ENCODE measurements at places on chromosomes 12 and 14.

GRCh38 chr14:67746927-67747326 lies 45.2 kb downstream of the RDH12 start:
- peaks cover 26% of the 10 kb centered on the region for H3K36me3 ChIP-seq
- no peaks in the 10 kb centered on the region for H3K27me3 ChIP-seq
- no peaks in the 10 kb centered on the region for H3K4me1 ChIP-seq
- no peak for DNase-seq
- no peak overlapping the region for H3K4me3 ChIP-seq

DNA sequence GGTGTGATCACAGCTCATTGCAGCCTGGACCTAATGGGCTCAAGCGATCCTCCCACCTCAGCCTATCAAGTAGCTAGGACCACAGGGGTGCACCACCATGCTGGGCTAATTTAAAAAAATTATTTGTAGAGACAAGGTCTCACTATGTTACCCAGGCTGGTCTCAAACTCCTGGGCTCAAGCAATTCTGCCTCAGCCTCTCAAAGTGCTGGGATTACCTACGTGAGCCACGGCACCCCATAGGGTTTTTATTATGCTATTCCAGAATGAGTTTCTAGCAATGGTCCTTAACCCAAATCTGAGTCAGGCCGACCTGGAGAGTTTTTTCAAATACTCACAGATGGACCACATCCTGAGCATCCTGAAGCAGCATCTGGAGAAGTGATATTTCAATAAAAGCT lies 159.8 kb downstream of the CPNE8 start:
- no peaks in the 10 kb centered on the region for H3K27me3 ChIP-seq
- no peak for DNase-seq
- H3K27ac ChIP-seq, result no peak overlapping the region
- no peaks in the 10 kb centered on the region for H3K4me1 ChIP-seq

- H3K27me3 ChIP-seq, result no peaks in the 10 kb centered on the region
- H3K36me3 ChIP-seq, result peaks cover 8% of the 10 kb centered on the region
- no peak for DNase-seq
- H3K4me3 ChIP-seq, result no peak overlapping the region
Measured at GRCh38 chr12:113875691-113876090, 90.4 kb downstream of the RBM19 start.

GRCh38 chr12:4535092-4535491 lies 3.6 kb upstream of the RAD51AP1 start:
- peaks cover 22% of the 10 kb centered on the region for H3K36me3 ChIP-seq
- H3K4me3 ChIP-seq, result no peak overlapping the region
- peaks cover 19% of the 10 kb centered on the region for H3K4me1 ChIP-seq
- no peaks in the 10 kb centered on the region for H3K27me3 ChIP-seq
- no peak for DNase-seq

DNA sequence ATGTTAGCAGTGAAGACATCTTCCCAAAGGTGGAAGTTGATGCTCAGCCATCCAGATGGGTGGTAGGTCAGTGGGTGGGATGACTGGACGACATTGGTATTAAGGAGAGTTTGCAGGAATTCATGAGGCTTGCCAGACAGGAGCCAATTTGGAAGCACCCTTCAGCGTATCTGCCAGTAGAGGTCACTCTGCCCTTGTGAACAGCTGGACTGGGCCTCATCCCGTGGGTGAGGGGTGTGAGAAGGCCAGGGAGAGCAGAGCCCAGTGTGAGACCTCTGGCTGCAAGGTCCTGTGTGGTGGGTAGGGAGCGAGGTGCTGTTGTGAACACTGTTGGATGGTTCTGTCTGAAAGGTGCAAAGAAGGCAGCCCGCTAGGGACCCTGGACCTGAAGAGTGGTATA lies 37.7 kb downstream of the SLC5A8 start:
- H3K27me3 ChIP-seq, result peaks cover 8% of the 10 kb centered on the region
- H3K27ac ChIP-seq, result no peak overlapping the region
- no peaks in the 10 kb centered on the region for H3K4me1 ChIP-seq
- H3K36me3 ChIP-seq, result no peaks in the 10 kb centered on the region
- H3K4me3 ChIP-seq, result no peak overlapping the region

DNA sequence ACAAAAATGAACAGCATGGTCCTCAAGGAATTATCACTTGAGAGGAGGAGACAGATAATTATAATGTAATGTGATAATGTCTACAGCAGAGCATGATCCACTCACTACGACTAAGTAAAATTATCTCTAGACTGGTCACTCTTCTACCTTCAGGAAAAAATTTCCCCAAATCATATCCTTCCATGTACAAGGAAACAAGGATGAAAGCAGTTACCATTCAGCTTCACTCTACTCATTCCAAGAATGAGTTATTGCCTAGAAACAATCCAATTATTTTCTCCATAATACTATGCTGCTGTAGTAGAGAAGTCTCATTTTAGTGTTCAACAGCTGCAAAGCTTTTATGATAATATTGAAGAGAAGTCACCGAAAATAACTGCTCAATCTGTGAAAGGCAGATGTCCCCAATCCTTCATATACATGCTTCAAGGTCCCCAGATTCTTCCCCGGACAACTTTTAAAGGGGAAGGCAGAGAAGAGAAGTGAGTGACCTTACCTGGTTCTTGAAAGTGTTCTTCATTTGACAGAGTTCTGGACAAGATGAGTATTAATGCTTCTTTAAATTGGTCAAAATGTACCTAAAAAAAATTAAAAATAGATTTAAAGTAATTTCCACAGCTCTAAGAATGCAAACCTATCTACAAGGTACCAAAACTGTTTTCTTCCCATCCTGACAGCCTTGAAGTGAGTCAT lies 24.6 kb downstream of the NIN start:
- H3K4me1 ChIP-seq, result peaks cover 14% of the 10 kb centered on the region
- no peak overlapping the region for H3K4me3 ChIP-seq
- no peak for DNase-seq
